Dermis microvascular lymphatic vessel endothelial cell (primary cell): ENCODE measurements at places on chromosomes 13 and 19.

DNA sequence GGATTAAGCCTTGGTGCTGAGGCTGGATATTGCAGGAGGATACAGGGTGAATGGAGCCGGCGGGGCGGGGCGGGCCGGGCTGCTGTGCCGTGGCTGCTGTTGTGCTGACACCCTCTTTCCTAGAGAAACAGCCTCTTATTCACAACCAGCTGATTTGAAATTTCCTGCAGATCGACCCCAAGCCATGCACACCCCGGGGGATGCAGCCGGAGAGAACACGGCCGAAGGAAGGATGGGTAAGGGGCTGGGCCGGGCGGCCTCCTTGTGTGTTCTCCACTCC, 11.1 kb downstream of the DAZAP1 start:
- DNase-seq = no peak

- DNase-seq = no peak
These were observed 610.4 kb downstream of the TBC1D4 start for GRCh38 chr13:74871369-74872070.

GRCh38 chr19:46179076-46179759, 31.2 kb downstream of the IGFL2 start:
- no peak for DNase-seq

DNA sequence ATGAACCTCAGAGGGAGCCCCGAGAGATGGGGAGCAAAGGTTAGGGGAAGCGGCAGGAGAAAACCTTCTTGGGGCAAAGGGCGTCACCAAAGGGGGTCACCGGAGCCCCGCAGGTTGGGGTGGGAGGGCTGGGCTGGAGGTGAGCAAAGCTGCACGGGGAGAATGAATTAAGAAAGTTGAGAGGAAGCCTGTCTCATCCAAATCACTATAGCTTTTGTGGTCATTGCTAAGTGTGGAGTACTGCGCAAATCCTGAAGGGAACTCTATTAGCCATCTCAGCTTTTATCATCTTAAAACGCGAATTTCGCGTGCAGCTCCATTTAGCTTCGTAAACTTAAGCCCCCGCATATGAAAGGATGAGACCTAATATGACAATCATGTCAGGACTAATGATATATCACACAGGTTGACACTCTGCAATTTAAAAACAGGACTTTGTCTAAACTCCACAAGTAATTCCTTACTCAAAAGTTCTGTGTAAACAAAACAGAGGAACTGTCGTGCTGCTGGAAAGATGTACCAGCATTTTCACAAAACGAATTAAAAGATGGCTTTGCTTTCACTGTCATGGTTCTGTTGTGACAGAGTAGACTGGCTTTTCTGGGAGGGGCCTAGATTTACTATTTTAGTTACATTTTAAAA, 631 bp downstream of the LACC1 start:
- DNase-seq = no peak

DNA sequence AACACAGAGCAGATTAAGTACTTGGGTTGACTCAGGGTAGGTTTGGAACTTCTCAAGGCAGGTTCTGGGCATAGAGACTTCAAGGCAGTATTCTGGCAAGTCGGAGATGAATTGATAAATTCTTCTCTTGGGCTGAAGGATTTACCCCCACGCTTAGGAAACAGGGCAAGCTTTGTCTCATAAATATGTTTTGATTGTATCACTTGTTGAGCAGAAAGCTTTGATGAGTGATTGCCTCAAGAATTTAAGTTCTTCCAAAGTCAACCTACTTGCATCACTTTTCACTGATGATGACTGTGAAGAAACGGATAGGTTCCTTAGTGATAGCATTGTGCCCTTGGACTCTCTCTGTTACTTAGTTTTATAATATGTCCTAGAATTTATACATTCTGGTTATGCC, 258.6 kb upstream of the DACH1 start:
- DNase-seq = peak; percentile 7

- DNase-seq = no peak
These were observed 173.8 kb upstream of the RNF113B start for GRCh38 chr13:98350746-98351330.

DNA sequence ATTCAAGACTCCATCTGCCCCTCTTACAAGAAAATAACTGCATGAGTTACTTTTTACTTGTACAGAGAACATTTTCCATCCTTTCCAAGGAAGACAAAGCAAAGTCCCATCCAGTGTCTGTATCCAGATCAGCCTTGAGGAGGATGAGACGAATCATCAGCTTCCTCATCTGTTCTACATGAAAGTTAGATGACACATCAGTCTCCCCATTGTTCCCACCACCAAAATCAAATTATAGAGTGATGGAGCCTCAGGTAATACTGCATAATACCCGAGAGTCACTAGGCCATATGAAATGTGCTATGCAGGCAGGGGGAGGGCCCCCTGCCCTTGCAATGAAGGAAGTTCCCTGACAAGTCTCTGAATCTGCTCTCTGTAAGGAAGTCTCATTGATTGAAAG, 1244.6 kb upstream of the SLC10A2 start:
- no peak for DNase-seq

- no peak for DNase-seq
These were observed 57.6 kb downstream of the MICU2 start for GRCh38 chr13:21546372-21546771.

DNA sequence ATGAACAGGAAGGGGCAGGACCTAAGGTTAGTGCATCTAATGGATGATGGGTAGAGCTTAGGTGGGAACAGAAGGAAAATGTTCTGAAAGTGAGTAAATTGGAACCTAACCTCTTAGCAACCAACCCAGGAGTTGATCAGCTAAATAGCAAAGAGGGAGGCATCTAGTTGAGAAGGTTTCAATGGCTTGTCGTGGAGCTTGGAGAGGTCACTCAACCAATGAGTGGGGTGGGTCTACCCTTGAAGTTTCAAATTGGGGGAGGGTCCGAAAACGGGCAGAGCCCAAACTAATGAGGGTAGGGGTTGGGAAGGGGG, 5.7 kb upstream of the SHKBP1 start:
- DNase-seq = no peak

GRCh38 chr19:31801611-31802010, 452.4 kb upstream of the TSHZ3 start:
- no peak for DNase-seq

- no peak for DNase-seq
These were observed 122.9 kb downstream of the URI1 start for GRCh38 chr19:30064771-30065494.

DNA sequence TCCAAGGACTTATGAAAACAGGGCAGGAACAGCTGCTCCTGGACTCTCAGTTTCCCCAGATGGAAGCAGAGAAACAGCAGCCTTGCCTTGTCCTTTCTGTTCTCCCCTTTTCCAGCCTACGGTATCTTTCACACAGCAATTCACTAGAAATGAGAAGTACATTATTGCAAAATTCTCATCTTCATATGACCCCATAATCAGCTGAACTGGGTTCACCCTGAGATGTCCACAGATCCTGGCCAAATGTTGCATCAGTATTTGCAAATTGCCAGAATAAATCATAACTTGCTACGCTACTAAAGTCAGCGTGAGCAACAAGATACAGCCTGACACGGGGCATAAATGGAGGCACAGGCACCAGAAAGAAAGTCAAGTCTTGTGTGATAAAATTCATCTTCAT, 16.1 kb downstream of the VSTM1 start:
- DNase-seq = no peak

DNA sequence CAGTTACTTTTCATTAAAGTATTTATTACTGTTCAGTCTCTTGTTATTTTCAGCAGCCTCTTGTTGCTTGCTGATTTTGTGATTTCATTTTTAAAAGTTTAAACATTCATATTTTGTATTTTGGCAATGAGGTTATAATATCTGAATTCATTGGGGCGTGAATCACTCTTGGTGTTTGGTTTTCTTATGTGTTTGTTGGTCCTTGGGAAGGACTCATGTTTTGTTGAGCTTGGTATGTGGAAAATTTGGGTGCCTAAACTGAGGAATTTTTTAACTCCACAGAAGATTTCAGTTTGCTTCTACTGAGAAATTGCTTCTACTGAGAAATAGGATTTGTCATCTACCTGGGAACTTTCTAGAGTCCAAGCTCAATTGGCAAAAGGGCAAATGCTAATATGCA, 38.2 kb downstream of the PDS5B start:
- no peak for DNase-seq

DNA sequence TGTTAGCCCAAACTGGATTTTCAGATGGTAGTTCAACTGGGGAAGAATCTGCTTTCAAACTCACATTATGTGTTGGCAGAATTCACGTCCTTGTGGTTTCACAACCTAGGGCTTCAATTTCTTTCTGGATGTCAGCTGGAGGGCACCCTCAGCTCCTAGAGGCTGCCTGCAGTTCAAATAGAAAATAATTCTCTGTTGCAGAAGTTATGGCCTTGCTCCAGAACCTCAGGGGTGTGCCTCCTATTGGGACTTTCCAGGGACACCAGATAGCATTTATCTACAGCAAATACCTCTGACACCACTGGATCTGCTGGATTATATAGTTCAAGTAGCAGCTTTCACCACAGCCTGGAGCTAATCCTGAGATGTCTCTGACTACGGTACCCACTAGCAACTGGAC, 11.8 kb upstream of the RB1 start:
- DNase-seq = no peak

DNA sequence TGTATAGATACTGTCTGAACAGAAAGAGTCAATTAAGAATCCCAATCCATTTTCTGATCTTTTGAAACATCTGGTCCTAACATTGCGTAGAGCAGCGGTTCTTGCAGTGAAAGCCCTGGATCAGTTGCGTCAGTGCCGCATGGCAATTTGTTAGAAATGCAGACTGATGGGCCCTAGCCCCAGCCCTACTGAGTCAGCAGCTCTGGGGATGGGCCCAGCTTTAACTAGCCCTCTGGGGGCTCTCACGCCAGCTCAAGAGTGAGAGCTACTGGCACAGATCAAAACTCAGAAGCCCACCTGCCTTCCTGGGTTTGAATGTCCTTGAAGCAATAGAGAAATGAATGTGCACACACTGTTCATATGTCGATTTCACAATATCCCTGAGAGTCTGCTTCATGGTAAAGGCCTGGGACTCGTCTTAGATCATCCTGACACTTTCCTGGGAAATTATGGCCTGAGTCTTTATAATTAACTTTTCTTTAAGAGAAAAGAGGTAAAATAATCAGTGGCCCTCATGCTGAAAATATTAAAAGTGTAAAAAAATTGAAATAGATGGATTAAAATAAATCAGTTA, 206.8 kb upstream of the TMTC4 start:
- no peak for DNase-seq

DNA sequence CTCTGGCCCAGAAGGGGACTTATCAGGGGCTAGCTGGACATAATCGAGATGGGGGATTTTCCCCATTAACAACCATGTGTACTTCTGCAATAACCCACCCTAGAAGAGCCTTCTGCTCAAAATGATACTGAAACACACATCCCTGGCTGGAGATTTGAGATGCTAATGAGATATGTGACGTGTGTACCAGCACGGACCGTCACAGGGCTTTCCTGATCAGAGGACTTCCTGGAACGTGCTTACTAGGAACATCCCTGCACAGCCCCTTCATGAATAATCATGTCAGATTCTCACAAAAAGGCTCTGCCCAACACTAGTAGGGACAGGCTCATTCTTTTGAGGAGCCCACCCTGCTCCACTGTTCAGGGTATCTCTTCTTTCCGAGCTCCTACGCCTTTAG, 6.5 kb upstream of the ERVV-1 start:
- no peak for DNase-seq

- DNase-seq = no peak
These were observed 3.4 kb upstream of the RASAL3 start for GRCh38 chr19:15467734-15468214.

- no peak for DNase-seq
These were observed 5.3 kb downstream of the MATK start for GRCh38 chr19:3780786-3781304.

DNA sequence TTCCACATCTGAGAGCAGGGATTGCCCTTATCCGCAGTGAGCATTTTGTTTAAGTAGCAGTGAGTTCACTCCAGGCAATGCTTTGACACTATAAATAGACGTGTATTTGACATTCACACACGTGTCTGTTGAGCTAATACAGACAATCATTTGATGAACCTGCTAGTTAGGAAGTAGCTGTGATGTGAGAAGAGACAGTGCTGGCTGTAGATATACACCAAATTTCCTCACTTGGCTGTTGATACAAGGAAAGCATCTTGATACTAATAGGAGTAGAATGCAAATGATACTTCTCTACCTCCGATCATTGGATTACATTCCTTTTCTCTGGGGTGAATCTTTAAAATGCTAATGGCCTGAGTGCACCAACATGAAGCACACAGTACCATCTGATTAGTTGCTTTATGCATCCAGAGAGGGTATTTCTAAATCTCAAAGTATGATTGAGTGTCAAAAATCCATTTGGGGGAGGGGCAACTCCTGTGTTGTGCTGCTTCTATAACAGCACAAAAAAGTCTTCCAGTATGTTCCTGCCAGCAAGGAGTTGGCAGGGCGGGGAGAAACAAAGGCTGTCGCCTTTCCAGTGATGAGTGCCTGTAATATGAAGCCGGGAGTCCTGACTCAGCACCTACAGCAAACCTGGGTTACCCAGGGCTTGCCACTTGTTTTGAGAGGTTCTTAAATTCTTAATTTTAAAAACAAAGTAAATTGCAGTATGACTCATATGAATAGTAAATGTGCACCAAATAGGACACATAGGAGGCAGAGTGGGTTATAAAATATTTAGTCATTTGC, 7.0 kb downstream of the CUL4A start:
- peak; percentile 58 for DNase-seq

- DNase-seq = no peak
These were observed 66.9 kb downstream of the CYSLTR2 start for GRCh38 chr13:48720621-48721020.

GRCh38 chr13:113900646-113901045, 36.8 kb upstream of the GAS6 start:
- DNase-seq = no peak

- no peak for DNase-seq
These were observed 56.2 kb downstream of the RCBTB2 start for GRCh38 chr13:48476686-48477085.

- DNase-seq = peak; percentile 42
These were observed 9.5 kb downstream of the NR2F6 start for GRCh38 chr19:17235971-17236777.

DNA sequence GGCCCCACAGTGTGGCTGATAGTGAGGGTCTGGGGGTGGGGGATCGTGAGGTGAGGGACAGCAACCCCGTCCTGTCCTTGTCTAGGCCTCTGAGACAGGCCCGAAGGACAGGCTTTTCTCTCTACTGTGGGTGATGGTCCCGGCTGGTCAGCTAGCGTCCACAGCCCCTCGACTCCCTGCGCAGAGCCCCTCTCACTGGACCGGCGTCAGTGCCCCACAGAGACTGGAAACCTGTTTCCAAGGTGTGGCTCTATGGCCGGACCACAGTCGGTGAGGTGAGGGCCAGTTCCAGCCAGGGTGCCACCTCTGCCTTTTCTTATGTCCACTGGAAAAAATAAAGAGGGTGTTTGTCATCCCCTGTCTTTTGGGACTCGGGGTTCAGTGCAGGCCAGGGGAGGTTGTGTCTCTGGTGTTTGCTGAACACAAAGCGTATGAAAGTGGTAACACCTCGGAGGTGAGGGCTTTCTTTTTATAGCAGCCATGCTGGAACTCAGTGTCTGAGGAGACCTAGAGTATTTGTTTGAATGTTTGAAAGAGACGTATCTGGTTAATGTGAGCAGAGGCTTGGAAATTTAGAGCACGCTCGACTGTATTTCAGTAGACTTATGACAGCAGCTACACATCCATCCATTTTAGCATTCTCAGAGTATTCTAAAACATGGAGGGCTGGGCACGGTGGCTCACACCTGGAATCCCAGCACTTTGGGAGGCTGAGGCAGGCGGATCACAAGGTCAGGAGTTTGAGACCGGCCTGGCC, 22.8 kb downstream of the ATP11A start:
- DNase-seq = no peak
